ENCODE measurements at places on chromosomes 12 and 14.

GRCh38 chr12:131928080-131928710 lies 881 bp upstream of the PUS1 start:
- DNase-seq: no peak

- peak; percentile 50 for DNase-seq
Observed at GRCh38 chr14:74913986-74914573, 9.0 kb downstream of the RPS6KL1 start.

DNA sequence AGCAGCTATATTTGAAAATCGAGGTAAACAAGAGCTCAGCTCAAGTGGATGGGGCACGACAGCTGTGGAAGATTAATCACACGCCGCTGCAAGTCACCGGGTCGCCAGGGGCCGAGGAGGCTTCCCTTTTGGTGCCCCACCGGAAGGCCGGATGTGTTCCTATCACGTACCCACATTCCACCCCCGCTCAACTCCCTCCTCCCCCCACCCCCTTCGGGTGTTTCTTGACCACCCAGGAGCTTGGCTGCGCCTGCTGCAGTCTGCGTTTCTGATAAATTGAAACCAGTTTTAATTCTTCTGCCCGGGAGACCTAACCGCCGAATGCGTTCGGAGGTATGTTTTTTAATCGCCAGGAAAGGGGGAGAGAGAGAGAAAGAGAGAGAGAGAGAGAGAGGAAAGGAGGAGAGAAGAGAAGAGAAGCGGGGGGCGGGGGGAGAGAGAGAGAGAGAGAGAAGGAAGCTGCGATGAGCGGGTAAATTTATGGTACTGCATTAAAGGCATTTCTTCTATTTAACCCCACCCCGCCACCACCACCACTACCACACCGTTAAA lies 1.8 kb downstream of the SLC8A3 start:
- DNase-seq: no peak

DNA sequence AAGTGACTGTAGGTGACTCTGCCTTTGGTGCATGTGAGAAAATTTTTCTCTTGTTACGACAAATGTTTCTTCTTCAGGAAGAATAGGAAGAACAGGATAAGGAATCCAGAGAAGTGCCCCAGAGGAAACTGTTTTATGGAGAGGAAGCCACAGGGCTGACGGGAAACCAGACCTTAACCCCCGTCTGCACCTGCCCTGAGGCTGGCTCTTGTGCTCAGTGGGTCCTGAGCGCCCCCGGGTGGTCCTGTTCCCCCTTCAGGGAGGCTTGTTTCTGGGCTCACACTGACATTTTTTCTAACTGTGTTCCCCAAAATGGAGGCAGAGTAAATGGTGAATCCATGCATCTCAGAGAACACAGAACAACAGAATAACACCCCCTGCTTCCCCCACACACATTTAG lies 691.8 kb downstream of the TMEM121 start:
- no peak for DNase-seq

GRCh38 chr14:81219759-81220579 lies 790 bp downstream of the GTF2A1 start:
- no peak for DNase-seq

- DNase-seq: no peak
Observed at GRCh38 chr14:72341237-72341636, 409.0 kb downstream of the RGS6 start.

GRCh38 chr12:122062832-122063693 lies 15.5 kb upstream of the MLXIP start:
- no peak for DNase-seq

DNA sequence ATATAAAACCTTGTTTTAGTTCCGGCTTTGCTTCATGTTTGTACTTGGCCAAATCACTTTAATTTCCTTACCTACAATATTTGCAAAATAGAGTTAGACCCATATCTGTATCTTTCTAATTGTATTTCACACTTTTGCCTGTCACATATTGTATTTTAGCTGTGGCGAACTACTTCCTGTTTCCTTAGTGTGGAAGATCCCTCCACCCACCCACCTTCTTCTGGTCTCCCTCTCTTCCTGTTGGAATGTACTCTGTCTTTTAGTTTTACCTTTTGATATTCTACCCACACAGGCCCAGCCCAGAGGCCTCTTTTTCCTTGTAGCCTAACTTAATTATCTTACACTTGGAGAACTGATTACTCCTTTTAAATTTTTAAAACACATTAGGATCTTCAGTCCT lies 78.2 kb downstream of the SCN8A start:
- no peak for DNase-seq

GRCh38 chr12:76628745-76629144 lies 69.2 kb upstream of the OSBPL8 start:
- DNase-seq: no peak

DNA sequence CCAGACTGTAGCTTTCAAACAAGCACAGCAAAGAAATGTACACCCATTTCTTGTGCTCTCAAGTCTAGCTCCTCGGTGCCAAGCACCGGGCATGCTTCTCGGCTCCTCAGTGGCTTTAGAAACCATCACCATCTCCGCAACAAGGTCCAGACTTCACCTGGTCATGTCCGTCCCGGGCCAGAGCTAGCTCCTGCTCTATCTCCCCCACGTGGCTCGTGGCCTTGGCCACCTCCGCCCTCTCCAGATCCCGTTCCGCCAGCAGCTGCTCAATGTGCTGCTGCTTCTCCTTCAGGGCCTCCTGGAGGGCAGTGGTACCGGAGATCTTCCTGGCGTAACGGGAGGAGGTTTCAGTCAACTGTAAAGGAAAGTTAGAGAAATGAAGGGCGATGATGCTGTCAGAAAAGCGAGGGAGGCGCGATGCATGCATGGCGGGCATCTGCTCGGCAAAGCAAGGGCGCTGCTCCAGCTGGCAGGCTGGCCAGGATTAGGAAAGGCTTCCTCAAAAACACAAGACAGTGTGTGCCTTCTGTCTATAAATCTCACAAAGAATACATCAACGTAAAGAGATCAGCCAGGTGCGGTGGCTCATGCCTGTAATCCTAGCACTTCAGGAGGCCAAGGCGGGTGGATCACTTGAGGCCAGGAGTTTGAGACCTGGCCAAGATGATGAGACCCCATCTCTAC lies 67.4 kb downstream of the CLIP1 start:
- DNase-seq: no peak

- no peak for DNase-seq
Observed at GRCh38 chr12:23611320-23611719, 338.1 kb downstream of the SOX5 start.

- DNase-seq: no peak
Observed at GRCh38 chr14:104181761-104182530, 43.6 kb downstream of the KIF26A start.
